Renal cortical epithelial cell (primary cell): ENCODE measurements at places on chromosomes 12 and 14.
A peak's percentile ranks its signal among the peaks of the same experiment; 100 is the strongest.

DNA sequence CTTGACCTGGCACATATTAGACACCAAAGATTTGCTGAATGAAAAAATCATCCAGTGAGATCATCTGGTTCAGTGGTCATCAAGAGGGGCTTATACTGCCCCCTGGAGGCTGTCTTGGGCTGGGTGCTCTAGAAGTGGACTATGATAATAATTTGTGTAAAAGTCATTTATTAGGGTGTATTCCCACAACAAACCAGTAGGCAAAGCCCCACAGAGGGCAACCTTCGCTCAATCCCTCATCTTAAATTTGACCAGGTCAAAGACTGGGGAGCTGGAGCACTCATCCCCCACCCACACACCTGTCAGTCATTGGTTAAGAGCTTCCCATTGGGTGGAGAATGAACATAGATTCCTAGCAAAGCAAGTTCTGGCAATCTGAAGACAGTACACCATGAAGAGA is 20.0 kb upstream of the FICD start:
- DNase-seq: peak; percentile 7

DNA sequence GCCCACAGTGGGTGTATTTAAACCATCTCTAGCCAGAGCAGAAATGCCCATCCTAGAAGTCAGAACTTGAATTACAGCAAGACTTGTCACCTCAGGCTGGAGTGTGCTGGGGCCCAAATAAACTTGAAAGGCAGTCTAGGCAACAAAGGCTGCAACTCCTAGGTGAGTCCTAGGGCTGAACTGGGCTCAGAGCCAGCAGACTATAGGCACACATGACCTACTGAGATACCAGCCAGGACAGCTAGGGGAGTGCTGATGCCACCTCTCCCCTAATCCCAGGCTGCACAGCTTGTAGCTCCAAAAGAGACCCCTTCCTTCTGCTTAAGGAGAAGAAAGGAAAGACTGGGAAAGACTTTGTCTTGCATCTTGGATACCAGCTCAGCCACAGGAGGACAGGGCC is 106.0 kb downstream of the TXNDC16 start:
- no peak for DNase-seq

DNA sequence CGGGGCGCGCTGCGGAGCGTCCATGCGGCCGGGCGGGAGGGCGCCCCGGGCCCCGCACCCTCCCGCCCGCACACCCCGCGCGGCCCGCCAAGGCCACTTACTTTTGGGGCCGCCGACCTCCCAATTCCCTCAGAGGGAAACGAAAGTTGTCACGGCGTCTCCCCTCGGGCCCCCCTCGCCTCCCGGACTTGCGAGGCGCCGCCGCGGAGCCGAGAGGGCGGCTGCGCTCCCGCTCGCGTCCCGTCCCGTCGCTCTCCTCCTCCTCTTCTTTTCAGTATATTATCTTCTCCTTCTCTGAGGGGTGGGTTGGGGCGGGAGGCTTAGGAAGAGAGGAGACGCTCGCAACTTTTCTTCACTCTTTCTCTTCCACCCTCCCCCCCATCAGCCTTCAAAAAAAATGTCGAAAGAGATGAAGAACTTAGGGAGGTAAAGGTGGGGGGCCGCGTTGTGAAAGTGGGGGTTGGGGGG is 613 bp downstream of the DUSP16 start:
- DNase-seq: no peak

- DNase-seq: no peak
Measured at GRCh38 chr12:9731393-9731792, 1.5 kb downstream of the CLECL1 start.

DNA sequence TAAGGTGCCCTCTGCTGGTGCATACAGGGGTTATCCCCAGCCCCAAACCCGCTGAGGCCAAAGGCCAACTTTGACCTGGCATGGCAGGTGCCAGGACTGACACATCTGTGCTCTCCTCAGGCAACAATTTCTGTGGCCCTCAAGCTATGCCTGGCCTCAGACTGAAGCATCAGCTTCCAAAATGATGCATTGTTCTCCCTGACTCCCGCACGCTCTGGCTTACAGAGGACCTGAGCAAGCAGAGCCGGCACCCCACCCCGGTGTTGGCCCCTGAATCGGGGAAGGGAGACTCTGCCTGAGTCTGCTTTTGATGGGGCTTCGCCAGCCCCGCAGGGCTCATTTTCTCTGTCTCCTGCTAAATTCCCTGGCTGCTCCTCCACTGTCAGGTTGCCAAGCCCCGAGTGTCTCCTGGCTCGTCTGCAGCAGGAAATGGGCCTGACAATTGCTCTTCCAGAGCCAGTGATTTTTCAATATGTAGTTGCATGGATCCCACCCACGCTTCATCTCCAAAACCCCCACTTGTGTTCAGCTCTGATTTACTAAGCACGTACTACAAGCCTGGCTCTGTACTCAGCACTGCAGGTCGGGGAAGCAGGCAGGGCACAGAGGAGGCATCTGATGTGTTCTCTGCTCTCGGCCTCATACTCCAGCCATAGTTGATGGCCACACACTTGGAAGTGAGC is 126.1 kb downstream of the SLC38A6 start:
- no peak for DNase-seq

DNA sequence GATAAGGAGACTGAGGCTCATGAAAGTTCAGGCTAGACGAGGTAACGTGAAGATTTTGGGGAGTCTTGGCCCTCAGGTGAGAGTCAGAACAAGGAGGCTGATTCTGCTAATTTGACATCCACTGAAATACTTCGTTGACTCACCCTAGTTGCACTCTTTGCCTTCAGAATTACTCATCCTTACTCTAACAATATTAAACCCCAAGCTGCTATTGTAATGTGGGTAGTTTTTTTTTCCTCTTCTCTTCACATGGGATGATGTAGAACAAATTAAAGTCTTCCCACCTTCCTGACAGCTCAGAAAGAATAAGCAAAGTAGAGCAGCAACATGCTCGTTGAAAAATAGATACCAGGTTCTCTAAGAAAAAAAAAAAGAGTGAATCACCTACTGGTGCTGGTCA is 22.0 kb upstream of the SRRM4 start:
- no peak for DNase-seq

GRCh38 chr12:94507455-94507854 is 47.8 kb upstream of the CEP83 start:
- DNase-seq: no peak

DNA sequence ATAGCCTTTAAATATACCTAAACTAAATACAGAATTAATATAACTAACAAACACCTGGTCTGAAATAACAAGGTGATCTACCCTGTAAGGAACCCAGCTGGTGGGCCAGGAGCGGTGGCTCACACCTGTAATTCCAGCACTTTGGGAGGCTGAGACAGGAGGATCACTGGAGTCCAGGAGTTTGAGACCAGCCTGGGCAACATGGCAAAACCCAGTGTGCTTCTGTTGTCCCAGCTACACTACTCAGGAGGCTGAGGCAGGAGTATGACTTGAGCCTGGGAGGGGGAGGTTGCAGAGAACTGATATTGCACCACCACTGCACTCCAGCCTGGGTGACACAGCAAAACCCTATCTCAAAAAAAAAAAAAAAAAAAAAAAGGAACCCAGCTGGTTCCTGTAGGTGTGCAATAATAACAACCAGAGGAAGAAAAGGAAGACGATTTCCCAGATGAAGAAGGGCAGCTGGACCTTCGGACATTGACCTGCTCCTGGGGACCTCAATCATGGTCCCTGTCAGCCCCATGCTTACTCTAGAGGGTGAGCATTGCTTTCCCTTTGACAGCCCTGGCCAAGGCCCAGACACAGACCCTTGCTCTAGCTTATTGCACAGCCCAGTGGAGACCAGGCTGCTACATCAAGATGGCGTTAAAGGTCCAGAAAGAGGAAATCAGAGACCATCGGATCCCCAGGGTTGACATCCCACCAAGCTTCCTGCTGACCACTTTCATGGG is 5.4 kb downstream of the FOS start:
- DNase-seq: peak; percentile 53

- DNase-seq: no peak
Measured at GRCh38 chr12:48854488-48854887, 2.5 kb upstream of the DDX23 start.

DNA sequence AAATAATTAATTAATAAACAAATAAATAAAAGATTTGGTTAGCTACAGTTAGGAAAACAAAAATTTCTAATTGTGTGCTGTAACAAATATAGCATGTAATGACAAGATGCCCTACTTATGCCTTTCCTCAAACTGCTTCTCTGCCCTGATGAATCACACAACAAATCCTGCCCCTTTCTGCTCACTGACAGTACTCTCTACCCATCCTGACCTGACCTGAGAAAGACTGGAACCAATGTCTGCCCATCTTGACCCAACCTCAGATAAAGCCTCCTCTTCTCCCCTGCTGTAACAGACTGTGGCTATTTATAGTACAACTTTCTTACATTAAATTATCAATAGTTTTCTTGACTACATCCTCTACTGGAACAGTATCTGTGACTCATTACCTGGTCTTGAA is 43.7 kb downstream of the PPP1R13B start:
- peak; percentile 53 for DNase-seq

- DNase-seq: no peak
Measured at GRCh38 chr12:46934374-46935111, 108.7 kb upstream of the SLC38A4 start.

DNA sequence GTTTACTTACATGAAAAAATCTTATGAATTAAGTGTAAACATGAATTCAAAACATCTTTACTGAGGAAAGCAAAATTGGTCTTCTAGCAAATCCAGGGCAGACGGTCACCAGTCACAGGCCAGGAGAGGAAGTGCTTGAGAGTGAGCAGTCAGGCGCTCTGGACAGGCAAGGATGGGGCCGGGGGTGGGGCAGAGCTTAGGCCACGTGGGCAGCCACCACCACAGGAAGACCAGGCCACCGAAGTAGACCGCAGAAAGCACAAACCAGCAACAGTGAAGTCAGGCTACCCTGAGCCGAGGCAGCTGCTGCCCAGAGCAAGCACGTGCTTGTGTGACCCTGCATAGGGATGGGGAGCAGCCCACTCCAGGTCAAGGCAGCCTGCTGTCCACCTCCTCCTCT is 33.5 kb downstream of the SLC6A12 start:
- peak; percentile 63 for DNase-seq

- DNase-seq: no peak
Measured at GRCh38 chr12:66707002-66707697, 28.3 kb upstream of the GRIP1 start.

DNA sequence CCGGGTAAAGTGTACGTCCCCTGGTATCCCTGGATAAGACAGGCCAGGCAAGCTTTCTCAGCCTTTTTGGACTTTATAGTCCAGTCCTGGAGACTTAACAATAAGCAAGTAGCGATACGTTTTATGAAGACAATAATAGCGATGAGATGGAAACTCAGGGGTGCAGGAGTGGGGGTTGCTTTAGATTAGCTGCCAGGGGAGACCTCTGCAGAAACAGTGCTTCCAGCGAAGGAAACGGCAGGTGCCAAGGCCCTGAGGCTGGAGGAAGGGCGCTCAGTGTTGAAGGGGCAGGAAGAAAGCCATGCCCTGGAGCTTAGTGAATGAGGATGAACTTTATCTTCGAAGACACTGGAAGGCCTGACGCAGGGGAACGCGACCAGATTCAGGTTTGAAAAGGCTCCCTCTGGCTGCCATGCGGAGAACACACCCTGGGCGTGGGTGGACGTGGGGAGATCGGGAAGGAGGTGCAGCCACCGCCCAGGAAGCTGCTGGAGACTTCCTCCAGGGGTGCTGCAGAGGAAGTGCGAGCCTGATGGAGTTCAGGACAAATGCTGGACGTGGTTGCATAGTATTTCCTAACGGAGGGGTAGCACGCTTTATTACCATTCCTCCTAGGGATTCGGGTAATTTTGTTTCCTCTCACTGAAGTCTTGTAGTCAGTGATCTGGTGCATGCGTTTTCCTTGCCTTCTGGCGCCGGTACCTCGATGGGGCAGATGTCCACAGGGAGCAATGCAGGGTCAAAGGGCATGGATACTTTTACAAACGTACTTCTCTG is 26.1 kb upstream of the UBC start:
- peak; percentile 84 for DNase-seq

DNA sequence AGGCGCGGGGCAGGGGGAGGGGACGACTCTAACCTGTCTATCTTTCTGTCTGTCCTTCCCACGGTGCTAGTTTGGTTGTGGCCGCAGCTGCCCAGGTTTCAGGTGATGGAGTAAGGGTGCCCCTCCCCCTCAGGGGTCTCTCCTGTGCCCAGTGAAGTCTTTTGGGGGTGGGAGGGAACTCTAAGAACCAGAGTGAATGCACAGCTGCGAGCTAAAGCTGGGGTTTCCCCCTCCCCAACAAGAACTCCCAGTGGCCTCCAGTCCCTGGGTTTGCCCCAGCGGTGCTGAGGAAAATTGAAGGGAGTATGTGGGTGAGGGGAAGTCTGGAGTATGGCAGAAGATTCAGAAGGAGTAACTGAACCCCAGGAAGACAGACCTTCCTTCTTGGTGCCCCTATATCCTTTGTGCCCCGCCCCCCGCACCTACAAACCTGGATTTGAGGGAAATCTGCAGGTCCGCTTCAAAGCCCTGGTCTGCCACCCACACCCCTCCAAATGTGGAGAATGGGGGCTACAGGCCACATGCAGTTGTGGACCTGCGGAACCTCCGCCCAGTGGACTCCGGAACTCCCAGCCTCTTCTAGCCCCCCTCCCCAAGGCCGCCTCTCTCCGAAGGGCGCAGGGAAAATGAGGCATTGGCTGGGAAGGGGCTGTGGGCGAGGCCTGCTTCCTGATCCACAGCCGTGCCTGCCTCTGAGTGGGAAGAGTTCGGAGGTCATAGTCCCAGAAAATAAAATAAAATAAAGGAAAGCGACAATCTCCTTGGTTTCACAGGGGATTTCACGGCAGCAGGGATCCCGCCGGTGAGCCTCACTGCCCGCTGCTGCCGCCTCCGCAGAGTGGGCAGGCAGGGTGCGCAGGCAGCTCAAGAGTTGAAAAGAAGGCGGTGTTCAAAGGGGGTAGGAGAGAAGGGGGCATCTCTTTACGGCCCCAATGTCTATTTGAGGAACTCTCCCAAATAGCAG is 3.4 kb upstream of the HOXC9 start:
- no peak for DNase-seq

DNA sequence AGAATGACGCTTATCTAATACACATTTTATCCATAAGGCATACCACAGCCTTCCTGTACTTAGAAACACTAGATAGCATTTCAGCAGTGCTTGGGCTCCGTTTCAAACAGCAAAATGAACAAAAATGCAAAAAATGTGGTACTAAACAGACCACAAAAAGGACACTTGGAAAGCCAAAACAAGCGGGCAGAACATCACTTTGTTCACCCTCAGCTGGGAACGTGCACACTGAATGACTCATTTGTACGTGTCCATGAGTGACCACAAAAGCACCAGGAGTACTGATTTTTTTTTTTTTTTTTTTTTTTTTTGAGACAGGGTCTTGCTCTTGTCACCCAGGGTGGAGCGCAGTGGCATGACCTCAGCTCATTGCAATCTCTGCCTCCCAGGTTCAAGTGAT is 8.9 kb upstream of the FOXN3 start:
- DNase-seq: peak; percentile 94

GRCh38 chr14:76514213-76514998 is 138.5 kb downstream of the ESRRB start:
- DNase-seq: no peak

GRCh38 chr12:116295327-116296263 is 18.1 kb upstream of the MED13L start:
- DNase-seq: no peak
